ENCODE measurements at places on chromosomes 7 and 10. TPM values are rescaled to one million over a fixed set of nuclear protein-coding genes. Genes with fewer than 3 reads are reported as not detected.

GRCh38 chr7:105905209-105905909 is 29.0 kb upstream of the ATXN7L1 start:
- DNase-seq, result no peak

GRCh38 chr7:85115006-85115405 is 71.8 kb downstream of the SEMA3D start:
- no peak for DNase-seq

DNA sequence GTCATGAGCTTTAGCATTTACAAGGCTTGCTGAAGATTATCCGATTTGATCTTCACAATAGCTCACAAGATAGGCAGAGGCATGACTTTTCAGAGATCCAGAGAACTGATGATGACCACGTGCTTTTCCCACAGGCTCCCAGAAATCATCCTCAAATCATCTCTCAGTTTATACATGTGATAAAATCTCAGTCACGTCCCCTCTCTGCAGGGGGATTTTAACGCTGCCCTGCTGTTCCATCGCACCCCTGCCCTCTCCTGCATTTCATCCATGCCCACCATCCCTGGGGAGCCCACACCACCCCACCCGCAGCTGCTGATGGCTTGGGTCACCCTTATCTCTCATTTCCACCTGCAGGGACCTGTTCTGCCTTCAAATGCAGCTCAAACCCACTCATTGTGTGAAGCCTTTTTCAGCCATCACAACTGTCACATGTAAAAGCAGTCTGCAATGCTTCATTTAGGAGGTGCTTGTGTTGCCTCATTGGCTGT is 141.8 kb downstream of the DIP2C start:
- no peak for DNase-seq

Gene RGR
- total RNA-seq, result not detected

- no peak for DNase-seq
Observed at GRCh38 chr7:47297120-47297519, 284.8 kb downstream of the TNS3 start.

Gene NOLC1
- 74.0 TPM for total RNA-seq

DNA sequence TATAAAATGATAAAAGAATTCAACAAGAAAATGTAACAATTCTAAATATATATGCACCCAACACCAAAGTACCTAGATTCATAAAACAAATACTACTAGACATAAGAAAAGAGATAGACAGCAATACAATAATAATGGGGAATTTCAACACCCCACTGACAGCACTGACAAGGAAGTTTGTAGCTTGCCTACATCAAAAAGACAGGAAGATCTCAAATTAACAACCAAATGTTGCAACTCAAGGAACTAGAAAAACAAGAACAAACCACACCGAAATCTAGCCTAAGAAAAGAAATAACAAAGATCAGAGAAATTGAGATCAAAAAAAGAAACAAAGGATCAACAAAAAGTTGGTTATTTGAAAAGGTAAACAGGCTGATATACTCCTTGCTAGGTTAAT is 36.5 kb upstream of the TNKS2 start:
- no peak for DNase-seq

Gene LRRN3
- not detected for total RNA-seq

Gene FAM237B
- total RNA-seq, result not detected

Gene CHAT
- not detected for total RNA-seq

Gene SRRT
- 72.5 TPM for total RNA-seq

DNA sequence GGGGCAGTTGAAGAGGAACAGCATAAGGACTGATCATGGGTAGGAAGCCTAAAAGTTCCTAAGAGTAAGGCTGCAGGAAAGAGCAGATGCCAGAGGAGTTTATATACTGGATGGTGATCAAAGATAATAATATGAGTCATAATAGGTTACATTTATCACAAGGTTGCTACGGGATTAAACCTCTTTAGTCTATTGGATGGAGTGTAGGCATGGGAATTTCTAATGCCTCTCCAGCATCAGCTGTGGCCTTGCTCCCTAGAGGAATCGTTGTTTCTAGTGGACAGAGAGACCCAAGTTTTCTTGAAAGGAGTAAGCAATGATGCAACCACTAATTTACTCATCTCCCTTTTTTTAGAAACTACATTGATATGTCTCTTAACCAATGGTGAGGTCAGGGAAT is 213.4 kb downstream of the GPR37 start:
- DNase-seq, result no peak

- DNase-seq, result peak; percentile 41
Observed at GRCh38 chr7:142811154-142811737, 40.5 kb downstream of the PRSS2 start.

GRCh38 chr7:155296788-155297516 is 726 bp upstream of the INSIG1 start:
- no peak for DNase-seq

Gene FAM25C
- not detected for total RNA-seq

Gene PRTFDC1
- 9.8 TPM for total RNA-seq

GRCh38 chr10:69346776-69347175 is 68.5 kb downstream of the HK1 start:
- DNase-seq, result no peak

Gene ADIRF
- total RNA-seq, result not detected

DNA sequence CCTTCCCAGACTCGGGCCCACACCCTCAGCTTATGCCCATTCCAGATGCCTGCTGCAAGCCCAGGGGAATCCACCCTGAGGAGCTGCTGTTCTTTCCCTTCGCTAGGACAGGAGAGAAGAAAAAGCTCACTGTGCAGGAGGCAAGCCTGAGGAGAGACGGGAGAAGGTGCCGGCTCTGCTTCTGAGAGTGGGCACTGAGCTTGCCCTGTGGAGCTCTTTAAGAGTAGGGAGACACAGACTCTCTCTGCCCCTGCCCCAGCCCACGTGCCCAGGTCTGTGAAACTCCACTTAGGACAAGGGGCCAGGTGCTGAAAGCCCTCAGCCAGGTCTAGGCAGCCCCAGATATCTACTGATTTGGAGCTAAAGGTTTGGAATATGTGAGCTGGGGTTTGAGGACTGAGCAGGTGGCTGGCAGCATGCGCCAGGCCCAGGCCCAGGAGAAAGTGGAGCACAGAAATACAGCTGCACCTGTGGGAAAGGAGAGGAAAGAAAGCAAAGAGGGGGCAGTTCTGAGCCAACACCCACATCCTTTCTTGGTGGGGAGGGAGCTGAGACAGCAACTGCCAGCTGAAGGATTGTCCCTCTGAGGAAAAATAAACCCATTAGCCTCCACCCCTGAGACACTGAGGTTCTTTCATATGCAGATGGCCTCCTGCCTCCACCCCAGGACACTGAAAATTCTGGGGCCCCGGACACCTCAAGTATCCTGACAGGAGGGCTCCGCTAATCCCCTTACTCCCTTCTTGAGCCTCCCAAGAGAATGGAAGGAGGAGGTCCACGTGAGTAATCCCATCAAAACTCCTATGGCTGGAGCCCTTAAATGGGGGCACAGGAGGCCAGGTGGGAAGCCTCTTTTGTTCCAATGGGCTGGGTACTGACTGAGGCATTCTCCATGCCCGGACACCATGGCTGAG is 7.3 kb downstream of the POLL start:
- DNase-seq, result no peak

Data from Caki2 (cell line).